AG20443 (cell line): ENCODE measurements at places on chromosomes 2 and 18.

DNA sequence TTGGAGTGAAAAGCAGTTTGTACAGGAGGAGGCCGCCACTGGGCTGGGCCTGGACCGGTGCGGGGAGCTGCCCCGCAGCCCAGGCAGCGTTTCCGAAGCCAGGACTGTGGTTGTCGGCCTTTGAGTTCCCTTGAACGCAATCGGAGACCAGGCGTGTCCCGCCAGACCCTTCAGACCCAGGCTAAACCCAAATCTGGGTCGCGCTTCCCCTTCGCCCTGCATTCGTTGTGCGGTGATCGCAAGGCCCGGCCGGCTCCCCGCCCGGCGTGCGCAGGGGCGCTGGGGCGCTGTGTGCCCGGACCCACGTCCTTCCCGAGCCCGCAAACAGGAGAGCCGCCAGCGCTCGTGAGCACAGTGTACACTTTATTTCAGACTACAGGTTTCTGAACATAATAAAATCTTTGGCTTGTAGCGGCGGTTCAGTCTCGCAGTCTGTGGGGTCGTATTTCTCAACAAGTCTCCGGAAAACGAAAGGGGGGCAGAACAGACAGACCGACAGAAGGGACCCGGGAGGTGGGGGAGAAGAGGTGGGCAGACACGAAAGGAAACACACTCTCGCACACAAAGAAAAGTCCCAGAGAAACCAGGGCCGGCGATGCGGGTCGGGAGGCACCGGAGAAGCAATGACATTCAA lies 5.5 kb downstream of the EN1 start:
- no peak for DNase-seq

DNA sequence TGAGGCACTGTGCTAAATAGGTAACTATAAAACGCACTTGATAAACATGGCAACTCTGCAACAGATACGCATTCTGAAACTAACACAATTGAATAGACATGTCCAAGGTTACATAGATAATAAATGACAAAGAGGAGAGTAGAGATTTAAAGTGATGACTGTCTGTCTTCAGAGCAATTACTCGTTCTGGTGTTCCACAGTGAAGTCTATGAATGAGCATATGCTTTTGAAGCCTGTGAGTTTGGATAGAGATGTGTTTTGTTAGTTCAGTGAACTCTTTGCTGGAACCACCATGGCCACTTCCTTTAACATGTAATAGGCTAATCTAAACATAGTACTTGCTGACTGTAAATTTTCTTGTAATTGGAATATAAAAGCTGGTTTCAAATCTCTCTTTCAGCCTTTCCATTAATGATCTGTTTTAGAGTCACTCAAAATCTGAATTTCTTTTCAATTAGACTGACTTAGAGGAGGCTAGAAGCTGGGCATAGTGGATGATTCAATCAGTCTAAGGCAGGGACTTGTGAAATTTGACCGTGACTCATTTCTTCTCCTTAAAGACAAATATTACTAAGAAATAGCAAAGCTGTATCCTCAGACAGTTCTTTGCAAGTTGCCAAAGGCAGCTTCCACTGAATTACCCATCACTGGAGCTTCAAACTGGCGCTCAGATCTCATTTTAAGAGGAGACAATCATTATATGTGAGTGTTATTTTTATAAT lies 1130.1 kb upstream of the CELF4 start:
- no peak for DNase-seq

GRCh38 chr18:37985126-37985525 lies 419.5 kb upstream of the CELF4 start:
- DNase-seq = no peak

- DNase-seq = no peak
Observed at GRCh38 chr2:75025633-75026380, 67.4 kb downstream of the POLE4 start.

DNA sequence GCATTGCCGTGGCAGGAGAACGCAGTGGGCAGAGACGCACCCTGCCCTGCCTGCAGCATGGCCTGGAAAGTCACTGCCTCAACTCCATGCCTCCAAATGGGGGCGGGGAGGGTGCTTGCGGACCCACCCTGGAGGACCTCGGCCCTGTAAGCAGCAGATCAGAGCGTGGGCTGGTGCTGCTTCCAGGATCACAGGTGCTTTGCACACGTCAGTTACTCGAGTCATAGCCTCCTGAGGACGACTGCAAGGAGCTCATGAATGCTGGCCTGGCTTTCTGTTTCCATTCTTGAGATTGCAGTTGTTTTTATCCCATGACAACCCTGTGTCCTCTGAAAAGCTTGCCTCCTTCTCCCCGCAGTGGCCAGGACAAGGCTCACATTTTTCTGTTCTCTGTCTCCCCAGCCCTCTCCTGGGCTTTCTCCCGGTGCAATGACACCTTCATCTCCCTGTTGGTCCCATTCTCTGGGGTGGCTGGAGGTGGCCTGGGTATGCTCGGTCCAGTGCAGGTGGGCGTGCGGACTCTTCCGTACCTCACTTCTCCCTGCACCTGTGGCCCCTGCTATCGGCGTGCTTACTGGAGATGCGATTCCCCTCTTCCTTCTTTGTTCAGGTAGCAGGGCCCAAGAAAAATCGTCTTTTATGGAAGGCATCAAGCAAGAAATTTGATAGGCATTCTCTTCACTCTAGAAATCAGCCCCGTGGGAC lies 208.0 kb downstream of the GBX2 start:
- DNase-seq = no peak

GRCh38 chr2:7895289-7895688 lies 786.6 kb upstream of the ID2 start:
- no peak for DNase-seq

DNA sequence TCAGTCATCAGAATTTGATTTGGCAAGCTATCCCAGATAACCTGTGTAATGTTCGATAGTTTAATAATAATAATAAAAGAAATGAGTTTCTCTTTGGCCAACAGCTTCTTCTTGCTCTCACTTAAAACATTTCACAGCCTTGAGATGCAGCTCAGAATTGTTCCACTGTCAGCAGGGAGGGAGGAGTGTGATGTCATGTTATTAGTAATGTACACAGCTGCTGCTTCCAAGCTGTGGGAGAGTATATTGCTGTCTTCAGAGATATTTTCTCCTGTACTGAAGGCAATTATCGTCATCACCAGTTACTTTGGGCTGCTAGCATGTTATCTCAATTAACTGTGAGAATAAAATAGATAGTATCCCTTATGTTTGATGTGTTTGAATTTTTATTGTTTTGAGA lies 146.9 kb upstream of the MAP3K20 start:
- DNase-seq = no peak

- DNase-seq = no peak
Observed at GRCh38 chr2:201452058-201452921, 750 bp downstream of the STRADB start.
